ENCODE measurements at places on chromosomes 6 and 20. TPM values are rescaled to one million over a fixed set of nuclear protein-coding genes. Genes with fewer than 3 reads are reported as not detected.

The ZSCAN23 gene
- 0.84 TPM for total RNA-seq

The DCDC2 gene
- total RNA-seq: not detected

The AVP gene
- not detected for total RNA-seq

DNA sequence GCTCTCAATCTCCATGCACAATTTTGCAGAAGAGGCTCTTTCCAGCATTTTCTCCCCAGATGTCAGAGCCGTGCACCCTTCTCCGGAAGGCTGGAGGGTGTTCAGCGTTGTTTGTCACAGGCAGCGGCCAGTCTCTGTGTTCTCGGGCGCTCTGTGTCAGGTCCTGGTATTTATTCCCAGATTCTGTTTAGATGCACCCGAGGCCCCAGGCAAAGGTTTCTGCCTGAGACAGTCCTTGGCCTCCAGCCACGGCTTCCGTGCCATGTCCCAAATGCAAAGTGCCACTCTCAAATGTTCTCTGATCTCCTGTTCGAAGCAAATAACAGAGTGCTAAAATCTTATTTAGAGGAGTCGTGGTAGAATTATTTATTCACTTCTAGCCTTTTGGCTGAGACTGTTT, 140.3 kb upstream of the AGPAT4 start:
- DNase-seq: no peak

DNA sequence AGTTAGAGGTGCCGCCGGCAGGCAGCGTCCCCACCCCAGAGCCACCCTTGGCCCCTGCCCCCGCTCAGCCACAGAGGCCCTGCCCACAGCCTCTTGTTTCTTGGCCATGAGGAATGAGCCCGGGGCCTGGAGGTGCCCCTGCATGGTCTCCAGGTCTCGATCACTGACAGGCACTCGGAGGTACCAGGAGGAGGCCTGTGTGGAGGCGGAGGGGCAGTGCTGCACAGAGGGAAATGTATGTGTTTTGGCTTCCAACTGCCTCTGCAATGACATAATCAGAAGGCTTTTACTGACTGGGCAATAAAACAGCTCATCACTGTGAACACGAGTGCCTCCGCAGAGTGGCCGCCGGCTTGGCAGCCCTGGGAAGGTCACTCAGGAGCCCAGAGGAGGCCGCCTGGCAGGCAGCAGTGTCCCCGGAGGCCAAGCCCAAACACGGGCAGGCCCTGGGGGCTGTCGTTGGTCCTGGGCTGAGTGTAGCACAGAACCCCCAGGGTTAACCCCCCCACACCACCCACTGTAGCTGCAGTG, 61.1 kb upstream of the GATA5 start:
- DNase-seq: no peak

- no peak for DNase-seq
Measured at GRCh38 chr6:12899046-12899833, 182.7 kb downstream of the PHACTR1 start.

Data from HT1080 (cell line).